ENCODE measurements at places on chromosomes 2 and 18.
A peak's percentile ranks its signal among the peaks of the same experiment; 100 is the strongest.

- DNase-seq: peak; percentile 45
Observed at GRCh38 chr2:186572705-186573104, 17.2 kb upstream of the ITGAV start.

DNA sequence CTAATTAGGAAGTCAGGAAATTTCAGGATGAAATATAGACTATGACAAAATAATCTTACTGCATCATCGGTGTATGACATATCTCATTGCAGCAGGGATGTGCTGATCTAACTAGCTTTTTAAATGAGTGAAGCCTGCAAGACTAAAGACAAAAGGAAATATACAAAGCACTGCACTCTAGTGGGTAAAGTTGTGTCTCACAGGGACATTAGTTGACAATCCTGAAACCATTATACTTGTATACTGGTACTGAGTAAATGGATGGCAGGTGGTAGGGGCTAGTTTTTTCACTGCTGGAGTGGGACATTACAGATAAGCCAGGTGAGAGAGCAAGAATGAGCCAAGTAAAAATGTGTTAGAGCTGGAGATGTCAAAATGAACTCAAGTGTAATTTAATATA, 317.5 kb upstream of the RAB6C start:
- no peak for DNase-seq

- no peak for DNase-seq
Observed at GRCh38 chr2:24163601-24164000, 11.3 kb upstream of the FAM228A start.

DNA sequence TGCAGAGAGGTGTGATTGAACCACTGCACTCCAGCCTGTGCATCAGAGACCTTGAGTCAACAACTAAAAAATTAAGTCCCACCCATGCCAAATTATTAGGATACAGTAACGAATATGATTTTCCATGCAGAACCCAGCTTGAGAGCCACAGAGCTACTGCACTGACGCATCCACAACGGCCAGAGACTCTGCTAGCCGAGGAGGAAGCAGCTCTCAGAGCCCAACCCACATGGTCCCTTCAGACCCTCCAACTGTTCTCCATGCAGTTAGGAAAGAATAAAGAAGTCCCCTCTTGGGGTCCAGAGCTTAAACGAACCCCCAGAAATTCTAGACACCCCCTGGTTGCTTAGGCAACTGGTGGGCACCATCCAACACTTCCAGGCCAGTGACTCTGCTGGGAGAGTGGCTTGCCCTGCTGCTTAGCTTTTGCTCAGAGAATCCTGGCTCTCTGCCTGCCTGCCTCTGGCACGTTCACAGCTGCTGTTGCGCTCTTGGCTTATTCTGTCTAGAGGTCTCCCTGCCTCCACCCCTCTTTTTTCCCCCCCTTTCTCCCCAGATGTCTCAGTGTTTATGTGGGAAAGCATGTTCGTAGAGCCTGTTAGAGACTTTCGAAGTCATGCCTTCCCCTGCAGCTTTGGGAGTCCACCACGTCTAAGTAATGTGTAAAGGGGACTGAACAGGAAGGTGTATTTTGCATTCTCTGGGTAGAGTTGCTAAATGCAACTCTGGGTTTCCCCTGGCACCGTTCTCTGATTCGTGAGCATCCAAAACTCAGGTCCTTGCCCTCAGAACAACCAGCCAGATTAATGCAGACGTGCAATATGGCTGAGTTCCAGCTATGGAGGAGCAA, 26.0 kb upstream of the SP3 start:
- DNase-seq: peak; percentile 45

GRCh38 chr2:149991576-149991975, 404.0 kb upstream of the MMADHC start:
- no peak for DNase-seq

- DNase-seq: no peak
Observed at GRCh38 chr18:35134791-35135531, 93.7 kb downstream of the MAPRE2 start.

- no peak for DNase-seq
Observed at GRCh38 chr2:58720770-58721697, 479.9 kb upstream of the FANCL start.
